ENCODE measurements at places on chromosomes 7 and 10. TPM values are rescaled to one million over a fixed set of nuclear protein-coding genes. Genes with fewer than 3 reads are reported as not detected.

DNA sequence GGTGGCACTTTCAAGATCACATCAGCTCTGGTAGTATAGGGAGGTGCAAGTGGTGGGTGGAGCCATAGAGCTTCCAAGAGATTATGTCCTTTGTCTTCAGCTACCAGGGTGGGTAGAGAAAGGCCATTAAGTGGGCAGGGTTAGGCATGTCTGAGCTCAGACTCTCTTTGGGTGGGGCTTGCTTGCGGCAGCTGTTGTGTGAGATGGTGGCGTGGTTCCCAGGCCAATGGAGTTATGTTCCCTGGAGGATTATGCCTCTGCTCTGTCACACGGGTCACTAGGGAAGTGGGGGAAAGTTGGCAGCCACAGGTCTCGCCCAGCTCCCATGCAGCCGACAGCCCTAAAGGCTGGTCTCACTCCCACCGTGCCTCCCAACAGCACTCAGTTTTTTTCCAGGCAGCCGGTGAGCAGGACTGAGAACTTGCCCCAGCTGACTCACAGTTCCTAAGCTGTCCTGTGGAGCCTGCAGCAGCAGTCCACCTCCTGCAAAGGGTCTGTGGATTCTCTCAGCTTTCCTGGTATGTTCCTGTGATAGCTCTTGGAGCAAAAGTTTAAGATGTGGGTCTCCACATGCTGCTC lies 459.0 kb downstream of the SH2D4B start:
- no peak for DNase-seq

DNA sequence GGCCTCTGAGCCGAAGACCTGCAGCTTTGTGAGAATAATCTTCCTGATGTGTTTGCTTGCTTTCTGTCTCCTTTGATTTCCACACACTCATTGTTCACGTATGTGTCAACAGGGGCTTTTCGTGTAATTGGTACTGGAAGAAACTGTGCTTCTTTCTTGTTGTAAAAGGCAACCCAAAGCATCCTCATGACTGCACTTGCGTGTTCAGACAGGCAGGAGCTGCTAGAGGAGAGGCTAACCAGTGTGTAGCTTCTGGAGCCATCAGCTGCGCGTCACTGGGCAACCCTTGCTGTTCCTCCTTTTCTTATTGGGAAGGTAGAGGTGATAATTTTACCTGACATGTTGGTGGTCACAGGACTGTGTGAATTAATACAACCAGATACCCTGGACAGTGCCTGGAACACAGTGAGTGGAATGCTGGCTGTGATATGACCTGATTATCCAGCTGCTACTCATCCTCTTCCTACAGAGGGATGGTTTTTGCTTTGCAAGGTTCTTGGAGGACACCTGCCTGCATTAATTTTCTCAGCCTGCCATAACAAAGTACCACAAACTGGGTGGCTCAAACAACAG lies 213.0 kb downstream of the ABCA13 start:
- no peak for DNase-seq

GRCh38 chr7:53252539-53252938 lies 217.1 kb downstream of the POM121L12 start:
- DNase-seq = no peak

DNA sequence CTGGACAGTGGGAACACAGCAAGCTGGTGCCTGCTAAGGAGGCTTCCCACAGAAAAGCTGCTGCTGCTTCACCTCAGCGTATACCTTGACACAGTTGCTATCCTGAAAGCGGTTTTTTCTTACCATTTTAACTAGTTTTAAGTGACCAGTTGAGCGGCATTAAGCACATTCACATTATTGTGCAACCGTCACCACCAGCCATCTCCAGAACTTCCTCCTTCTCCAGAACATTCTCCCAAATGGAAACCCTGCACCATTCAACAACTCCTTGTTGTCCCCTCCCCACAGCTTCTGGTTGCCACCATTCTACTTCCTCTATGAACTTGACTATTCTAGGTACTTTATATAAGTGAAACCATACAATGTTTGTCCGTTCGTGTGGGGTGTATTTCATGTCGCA lies 169.9 kb downstream of the SNX10 start:
- no peak for DNase-seq

DNA sequence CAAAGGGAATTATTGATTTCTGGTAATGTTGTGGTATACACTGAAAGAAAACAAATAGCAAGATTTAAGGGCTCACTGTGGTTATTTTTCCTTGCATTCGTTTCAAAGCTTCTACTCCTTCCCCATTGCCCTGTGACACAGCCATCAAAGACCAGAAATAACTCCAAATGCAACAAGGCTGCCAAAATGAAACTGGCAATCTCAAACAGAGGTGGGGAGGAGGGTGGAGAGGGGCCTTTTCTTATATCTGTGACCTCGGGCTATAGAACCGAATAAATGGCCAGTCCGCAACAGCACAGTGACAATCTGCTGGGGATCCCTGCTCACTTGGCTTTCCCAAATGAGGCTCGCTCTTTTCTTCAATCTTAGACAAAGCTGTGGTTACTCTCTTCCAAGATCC lies 17.4 kb upstream of the SPOCK2 start:
- no peak for DNase-seq

- DNase-seq = no peak
These were observed 448.5 kb upstream of the MKI67 start for GRCh38 chr10:128574581-128575210.

GRCh38 chr7:141441837-141442627 lies 109.2 kb upstream of the AGK start:
- DNase-seq = peak; percentile 29

DNA sequence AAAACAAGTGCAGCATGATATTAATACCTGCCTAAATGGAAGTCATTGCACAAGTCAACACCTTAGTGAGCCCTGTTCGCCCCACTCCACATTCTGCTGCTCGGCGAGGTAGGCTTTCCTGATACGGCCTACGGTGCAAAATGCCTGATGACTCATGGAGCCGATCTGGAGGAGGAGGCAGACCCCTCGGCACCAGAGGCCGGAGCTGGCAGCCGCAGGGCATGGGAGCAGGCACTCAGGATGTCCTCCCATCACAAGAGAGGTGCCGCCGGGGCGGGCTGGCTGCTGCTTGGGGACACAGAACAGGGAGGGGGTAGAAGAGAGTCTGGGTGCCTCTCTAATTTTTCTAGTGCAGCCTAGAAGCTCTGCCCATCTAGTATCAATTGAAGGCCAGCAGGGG lies 418.5 kb upstream of the MGMT start:
- peak; percentile 53 for DNase-seq

DNA sequence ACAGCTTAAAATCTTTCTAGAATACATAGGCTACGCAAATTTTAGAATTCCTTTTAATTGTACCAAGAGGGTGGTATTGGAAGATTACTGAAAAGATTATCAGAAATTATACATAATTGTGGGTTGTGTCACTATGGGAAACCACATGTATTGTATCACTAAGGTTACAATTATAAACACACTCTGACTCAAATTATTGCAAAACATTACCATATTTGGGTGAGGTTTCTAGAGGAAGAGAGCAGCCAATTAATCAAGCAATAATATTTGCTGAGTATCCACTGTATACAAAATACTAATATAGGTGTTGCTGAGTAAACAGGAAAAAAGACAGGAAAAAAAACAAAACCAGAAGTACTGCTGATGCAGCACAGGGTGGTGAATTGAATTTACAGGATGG lies 3.1 kb upstream of the CAPZA2 start:
- peak; percentile 67 for DNase-seq

DNA sequence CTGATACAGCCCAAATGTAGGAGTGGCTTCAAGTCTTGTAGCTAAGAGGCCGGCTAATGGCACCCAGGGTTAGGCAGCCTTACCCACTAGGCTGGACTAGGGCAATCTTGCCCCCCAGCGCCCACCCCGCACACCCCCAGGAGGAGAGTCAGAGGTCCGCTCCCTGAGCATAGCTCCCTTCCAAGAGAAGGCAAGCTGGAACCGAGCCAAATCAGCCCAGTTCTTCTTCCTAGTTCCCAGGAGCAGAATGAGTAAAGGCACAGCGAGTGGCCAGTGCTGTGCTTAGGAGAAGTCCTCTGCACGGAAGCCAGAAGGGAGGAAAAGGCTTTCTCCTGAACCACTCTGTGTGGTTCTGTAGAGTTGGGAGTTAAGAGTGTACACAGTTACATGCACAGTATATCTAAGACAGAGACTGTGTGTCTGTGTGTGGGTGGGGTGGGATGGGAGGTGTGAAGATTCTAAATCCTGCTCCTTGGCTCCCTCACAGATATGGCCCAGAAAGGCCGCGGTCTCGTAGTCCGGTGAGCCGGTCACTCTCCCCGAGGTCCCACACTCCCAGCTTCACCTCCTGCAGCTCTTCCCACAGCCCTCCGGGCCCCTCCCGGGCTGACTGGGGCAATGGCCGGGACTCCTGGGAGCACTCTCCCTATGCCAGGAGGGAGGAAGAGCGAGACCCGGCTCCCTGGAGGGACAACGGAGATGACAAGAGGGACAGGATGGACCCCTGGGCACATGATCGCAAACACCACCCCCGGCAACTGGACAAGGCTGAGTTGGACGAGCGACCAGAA lies 59.7 kb upstream of the PDCD4 start:
- no peak for DNase-seq

DNA sequence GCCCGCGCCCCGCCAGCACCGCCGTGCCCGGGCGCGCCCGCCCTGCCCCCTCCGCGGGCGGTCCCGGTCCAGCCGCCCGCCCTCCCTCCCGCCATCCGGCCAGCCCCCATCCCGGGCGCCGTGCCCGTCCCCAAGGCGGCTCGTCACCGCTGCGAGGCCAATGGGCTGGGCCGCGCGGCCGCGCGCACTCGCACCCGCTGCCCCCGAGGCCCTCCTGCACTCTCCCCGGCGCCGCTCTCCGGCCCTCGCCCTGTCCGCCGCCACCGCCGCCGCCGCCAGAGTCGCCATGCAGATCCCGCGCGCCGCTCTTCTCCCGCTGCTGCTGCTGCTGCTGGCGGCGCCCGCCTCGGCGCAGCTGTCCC lies at the start of gene HTRA1:
Gene HTRA1, plus strand, starts transcription at position 187 of the 362 bp plus-strand sequence. Its CDS starts 100 bp downstream, at position 287.
- peak; percentile 78 for DNase-seq

DNA sequence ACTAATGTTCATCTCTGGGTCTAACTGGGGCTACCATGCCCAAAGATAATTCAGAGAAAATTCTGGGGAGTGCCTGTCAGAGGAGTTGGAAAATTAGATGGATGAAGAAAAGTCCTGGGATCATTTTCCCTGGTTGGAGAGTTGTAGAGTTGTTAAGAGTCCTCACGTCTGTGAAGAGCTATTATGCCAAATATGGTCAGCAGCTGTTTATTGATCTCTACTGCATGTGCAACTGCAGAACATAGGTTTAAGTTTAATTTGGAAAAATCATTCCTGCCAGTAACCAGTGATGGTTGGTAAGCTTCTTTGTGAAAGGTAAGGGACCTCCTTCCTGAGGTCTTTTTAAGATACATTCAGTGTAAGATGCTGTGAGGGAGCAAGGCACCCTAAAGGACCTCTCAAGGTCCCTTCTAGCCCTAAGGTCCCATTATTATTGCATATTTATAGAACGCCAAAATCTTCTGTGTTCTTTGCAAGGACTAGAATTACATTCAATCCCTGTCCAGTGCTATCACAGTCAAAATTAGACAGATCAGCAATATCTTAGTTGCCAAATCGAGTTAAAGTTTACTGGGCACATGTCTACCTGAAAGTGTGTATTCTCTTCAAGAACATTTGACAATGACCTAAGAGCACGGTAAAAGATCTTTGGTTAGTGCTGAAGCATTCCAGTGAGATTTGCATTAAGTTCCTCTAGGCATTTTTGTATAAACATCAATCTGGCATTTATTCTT lies 62.7 kb downstream of the VTI1A start:
- no peak for DNase-seq

DNA sequence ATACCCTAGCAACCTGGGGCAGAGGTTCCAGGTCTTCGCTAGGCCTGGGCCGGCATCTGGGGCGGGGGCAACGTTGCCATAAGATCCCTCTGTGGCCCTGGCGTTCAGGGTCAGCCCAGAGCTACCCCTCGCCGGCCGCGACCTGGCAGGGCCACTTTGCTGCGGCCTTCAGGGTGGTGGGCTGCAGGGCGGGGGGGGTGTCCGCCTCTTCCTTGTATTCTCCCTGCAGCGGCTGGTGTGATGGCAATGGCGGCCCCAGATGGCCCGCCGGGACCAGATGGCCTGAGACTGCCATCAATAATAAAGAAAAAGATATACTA lies 539.2 kb upstream of the POT1 start:
- DNase-seq = no peak

- DNase-seq = peak; percentile 5
These were observed 322.9 kb downstream of the PTEN start for GRCh38 chr10:88186335-88186734.

DNA sequence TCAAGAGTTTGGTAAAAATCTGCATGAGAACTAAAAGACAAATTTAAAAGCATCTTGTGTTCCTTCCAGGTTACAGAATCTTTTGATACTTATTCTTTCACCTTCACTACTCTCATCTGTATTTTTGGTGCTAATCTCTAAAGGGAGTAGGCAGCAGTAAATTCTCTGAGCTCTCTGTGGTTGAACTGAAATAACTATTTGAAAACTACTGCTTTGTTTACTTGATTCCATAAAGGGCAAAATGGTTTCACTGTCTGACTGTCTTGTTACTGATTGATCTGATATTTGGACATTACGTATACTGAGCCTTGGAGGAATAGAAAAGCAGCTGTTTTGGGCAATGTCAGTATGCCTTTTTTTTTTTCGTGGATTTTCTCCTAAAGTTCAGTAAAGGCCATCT lies 103.3 kb downstream of the CHRM2 start:
- no peak for DNase-seq

- peak; percentile 51 for DNase-seq
These were observed 123.9 kb downstream of the CREB5 start for GRCh38 chr7:28536259-28536658.

DNA sequence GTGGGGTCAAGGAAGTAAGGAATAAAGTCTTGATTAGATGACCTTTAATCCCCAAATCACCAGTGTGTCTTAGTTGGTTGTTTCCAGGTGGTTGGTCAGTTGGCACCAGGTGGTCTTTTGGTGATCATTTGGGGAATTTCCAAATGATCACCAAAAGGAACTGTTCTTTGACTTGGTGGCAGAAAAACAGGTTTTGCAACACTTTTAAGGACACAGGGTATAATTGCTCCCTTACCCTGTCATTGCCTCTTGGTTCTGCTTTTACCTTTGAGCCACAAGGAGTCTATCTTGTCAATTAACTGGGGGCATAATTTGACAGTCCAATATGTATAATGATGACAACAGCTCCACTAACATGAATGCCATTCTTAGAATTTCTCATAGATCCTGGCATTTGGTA lies 104.2 kb downstream of the ADK start:
- DNase-seq = no peak

TMEM236 gene
- 0.37 TPM for total RNA-seq

GHRHR gene
- total RNA-seq = not detected

SAP25 gene
- total RNA-seq = 2.9 TPM

NPC1L1 gene
- not detected for total RNA-seq

POLR2J2 gene
- 13.8 TPM for total RNA-seq

NRG3 gene
- not detected for total RNA-seq

ELOVL3 gene
- total RNA-seq = not detected

CARD11 gene
- not detected for total RNA-seq

PIK3CG gene
- not detected for total RNA-seq

CALU gene
- 147 TPM for total RNA-seq

HOXA7 gene
- 0.44 TPM for total RNA-seq

CPA2 gene
- total RNA-seq = not detected

KLLN gene
- 0.56 TPM for total RNA-seq

CFAP58 gene
- total RNA-seq = 1.1 TPM

ELFN1 gene
- total RNA-seq = not detected
